Activated CD8-positive, alpha-beta T cell treated with anti-CD3 and anti-CD28 coated beads, Interleukin-2, amount 10 ng/mL, durations not matched to agents 7 days and 5 days (primary cell): ENCODE measurements at places on chromosomes 1 and 21. TPM values are rescaled to one million over a fixed set of nuclear protein-coding genes. Genes with fewer than 3 reads are reported as not detected.

- H3K4me3 ChIP-seq = no peak overlapping the region
- H3K4me1 ChIP-seq = no peaks in the 10 kb centered on the region
- H3K36me3 ChIP-seq = no peaks in the 10 kb centered on the region
Observed at GRCh38 chr21:23507501-23507900, 2099.8 kb downstream of the MRPL39 start.

DNA sequence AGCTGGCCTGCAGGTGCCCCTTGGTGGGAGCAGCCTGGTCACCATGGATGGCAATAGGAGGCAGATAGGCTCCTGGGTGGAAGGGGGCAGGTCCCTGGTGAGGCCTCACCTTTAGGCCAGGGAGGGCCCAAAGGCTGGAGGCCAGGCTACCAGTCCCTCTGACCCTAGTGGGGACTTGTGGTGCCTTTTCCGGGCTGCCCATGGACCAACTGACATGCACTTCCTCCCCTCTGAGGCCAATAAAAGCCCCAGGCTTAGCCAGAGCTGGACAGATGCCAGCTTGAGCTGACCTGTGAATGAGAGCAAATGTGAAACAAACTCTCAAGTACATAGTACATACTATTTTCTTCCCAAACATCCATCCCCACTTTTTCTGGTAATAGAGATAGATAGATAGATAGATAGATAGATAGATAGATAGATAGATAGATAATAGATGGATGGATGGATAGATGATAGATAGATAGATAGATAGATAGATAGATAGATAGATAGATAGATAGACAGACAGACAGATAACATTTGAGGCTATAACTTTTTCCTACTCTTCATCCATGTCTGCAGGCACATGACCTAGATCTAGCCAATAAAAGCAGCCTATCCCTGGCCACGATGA lies 9.2 kb upstream of the CTTNBP2NL start:
- H3K4me1 ChIP-seq = peaks cover 10% of the 10 kb centered on the region
- H3K27me3 ChIP-seq = peaks cover 27% of the 10 kb centered on the region

Gene PLA2G2C
- total RNA-seq = not detected

GRCh38 chr1:15685820-15686219 lies 1.7 kb downstream of the PLEKHM2 start:
- H3K4me3 ChIP-seq = peak overlapping the region; percentile 87
- peaks cover 17% of the 10 kb centered on the region for H3K36me3 ChIP-seq
- no peak for DNase-seq
- H3K27ac ChIP-seq = peak overlapping the region; percentile 33

DNA sequence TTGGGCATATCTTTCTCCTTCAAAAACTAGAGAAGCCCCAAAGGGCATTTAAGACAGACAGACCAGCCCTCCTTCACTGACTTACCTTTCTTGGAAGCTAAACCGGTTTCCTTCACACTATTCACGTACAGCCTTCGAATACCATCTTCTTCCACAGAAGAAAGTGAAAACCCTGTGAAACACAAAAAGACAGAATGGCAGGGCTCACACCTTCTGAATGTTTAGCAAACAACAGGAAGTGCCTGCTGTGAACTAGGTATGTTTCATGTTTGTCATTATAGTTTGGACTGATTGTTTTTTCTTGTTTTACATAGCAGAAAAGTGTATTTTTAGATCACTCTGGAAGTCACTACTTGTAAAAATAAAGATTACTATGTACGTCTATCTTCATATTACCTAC lies 148.6 kb upstream of the KRTAP19-8 start:
- no peak for DNase-seq
- H3K27ac ChIP-seq = peak overlapping the region; percentile 58
- H3K4me3 ChIP-seq = no peak overlapping the region

DNA sequence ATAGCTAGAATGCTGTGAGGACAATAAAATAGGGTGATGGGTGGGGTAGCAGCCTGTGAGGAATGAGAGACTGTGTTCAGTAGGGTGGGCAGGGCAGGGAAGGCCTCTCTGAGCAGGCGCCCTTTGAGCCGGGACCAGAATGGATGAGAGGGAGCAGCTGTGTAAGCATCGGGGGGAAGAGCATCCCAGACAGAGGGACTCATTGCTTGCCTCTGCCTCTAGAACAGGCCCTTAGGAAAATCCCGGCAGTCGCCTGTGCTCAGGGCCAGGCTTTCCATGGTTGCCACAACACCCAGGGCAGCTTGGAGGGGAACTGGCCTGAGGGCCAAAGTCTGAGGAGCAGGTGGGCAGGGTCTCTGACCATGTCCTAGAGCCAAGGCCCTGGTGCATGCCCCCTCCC lies 774 bp downstream of the SLC2A7 start:
- no peak overlapping the region for H3K27ac ChIP-seq
- no peaks in the 10 kb centered on the region for H3K4me1 ChIP-seq
- H3K27me3 ChIP-seq = peaks cover 5% of the 10 kb centered on the region
- no peaks in the 10 kb centered on the region for H3K36me3 ChIP-seq
- no peak for DNase-seq

Gene ALX3
- total RNA-seq = not detected
